CD4-positive, alpha-beta T cell (primary cell): ENCODE measurements at places on chromosomes 1 and 21.

DNA sequence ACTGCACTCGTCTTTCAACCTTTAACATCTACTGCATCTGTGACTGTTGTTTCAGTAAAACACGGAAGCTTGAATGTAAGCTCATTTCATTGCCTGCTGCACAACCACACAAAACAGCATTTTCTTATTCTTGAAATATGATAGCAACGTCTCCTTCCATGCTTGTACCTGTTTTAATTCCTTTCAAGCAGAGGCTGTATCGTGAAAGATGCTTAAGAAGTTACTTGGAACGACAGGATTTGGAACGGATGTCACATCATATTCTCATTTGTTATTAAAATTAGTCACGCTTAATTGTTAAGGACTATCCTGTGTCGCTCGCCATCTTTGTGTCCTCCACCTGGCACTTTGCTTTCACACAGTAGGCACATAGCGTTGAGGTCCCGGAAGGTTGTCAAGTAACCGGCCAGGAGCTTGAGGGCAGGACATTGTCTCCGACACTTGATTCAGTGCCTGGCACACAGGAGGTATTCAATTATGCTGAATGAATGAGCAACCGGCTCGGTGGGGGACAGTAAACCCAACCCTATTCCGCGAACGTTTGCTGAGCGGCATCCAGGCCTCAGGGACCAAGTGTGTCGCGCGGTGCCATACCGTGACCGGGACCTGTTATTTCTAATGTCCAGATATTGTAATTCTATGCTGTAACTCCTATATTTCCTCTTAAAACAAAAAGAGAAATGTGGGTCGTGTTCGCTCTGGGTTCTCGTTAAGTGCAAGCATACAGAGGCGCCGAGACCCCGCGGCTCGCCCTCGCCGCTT is 499 bp upstream of the SH3GLB1 start:
- DNase-seq: no peak

DNA sequence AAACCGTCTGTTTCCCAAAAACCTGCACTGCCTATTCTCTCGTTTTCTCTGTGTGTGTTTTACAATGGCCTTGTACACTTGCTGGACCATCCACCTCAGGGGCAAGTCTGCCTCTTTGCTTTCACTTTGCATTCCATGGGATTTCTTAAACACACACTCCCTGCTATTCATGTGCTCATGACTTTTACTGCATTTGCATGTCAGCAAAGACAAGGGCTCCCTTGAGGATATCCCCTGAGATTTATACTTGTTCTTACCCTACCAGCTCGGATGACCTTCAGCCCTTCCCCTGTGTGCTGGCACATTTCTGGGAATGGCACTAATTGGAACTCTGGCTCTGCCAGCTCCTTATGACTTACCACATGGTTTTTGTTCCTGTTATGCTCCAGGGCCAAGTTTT is 386.9 kb downstream of the AMY1C start:
- DNase-seq: no peak

- DNase-seq: no peak
Measured at GRCh38 chr1:86207323-86207722, 50.8 kb upstream of the COL24A1 start.

GRCh38 chr21:23876925-23877558 is 1730.2 kb downstream of the MRPL39 start:
- no peak for DNase-seq

DNA sequence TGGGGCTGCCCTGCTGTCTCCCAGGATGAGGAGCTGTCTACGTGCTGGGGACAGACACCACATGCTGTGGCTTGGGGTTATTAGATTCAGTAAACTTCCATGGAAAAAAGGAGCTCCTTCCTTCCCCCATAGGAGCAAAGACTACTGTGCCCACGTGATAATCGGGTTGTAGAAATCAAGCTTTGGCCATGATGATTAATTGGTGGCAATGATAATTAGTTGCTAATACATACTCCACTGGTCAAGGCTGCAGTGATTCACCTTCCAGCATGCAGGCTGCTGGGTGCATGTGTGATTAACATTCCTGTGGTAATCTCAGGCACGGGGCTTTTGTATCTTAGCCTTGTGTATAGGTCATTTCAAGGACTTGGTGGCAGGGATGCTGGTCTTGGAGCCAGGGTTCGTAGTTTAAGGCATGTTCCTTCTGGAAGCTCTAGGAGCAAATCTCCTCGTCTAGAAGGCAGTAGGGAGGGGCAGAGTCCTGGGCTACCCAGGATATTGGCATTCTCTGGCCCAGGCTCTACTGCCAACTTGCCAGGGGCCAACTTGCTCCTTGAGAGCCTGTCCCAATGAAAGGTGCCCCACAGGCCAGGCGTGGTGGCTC is 41.4 kb downstream of the TMCO4 start:
- DNase-seq: no peak

DNA sequence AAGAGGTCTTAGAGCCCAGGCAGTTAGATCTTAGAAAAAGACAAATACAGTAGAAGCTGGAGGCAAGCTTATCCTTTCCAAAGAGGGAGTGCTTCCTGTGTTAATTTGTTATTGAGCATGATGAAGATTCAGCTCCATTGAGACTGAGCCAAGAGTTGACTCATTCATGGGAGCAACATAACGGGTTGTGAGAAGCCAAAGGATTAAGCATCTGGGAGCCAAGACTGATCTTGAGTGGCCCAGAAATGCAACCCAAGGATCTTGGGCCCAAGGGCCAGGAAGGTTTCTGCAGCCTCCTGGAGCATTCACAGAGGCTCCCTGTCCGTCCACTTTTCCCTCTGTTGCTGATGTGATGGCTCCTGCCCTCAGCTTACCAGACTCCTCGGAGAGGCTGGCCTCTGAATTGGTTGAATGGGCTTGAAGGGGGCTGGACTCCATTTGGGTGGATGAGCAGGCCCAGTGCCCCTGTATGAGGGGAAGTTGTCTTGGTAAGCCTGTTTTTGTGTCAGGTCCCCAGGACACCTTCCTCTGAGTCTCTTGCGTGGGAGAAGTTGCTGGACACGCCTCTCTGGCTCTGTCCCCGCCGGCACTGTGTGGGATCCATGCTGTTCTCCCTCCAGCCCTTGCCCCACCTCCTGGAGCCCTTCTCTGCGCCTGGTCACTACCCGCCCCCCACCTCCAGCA is 42.4 kb downstream of the PDE9A start:
- DNase-seq: no peak

GRCh38 chr1:23809751-23810171 is 9.2 kb upstream of the GALE start:
- DNase-seq: peak; percentile 75

DNA sequence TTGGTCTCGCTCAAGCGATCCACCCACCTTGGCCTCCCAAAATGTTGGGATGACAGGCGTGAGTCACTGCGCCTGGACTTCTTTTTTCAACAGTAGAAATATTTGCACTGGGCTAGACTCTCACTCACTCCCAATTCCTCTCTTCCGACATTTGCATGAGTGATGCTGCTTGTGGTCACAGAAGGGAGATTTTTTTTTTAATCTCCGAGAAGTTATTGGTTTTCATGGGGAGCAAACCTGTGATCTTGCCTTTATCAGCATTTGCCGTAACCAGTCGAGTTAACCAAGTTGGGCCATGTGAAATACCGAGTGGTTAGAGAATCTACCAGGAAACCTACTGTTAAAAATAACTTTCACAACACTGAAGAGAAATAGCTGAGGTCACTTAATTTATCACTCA is 21.1 kb downstream of the ERG start:
- DNase-seq: no peak

DNA sequence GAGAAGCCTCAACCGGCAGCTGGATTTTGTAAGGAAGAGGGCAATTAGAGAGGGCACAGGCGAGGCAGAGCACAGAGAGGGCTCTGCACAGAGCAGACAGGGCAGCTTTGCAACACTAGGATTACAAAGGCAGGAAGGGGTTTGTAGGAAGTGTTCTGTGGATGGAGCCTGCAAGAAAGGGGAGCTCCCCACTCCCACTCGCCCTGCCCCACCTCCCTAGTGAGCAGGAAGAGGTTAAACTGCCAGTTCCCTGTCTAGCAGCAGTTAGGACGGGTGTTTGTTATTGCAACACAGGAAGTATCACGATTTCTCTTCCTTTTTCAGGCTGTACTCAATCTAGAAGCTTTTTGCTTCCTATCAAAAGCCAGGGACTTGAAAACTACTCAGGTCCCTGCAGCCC is 63.3 kb upstream of the LRRC8D start:
- DNase-seq: peak; percentile 33

- no peak for DNase-seq
Measured at GRCh38 chr1:25054526-25055323, 124.6 kb upstream of the RUNX3 start.

DNA sequence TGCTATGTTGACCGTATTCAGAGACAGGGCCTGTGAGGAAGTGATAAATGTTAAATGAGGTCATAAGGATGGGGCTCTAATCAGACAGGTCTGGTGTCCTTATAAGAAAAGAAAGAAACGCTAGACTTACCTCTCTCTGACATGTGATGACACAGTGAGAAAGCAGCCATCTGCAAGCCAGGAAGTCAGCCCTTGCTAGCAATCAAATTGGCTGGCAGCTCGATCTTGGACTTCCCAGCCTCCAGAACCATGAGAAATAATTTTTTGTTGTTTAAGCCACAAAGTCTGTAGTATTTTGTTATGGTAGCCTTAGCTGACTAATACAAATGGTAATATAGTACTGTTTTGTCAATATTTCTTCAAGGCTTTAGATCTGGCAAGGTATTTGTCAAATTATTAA is 25.1 kb upstream of the AGL start:
- DNase-seq: no peak

GRCh38 chr21:40610345-40610744 is 236.6 kb downstream of the DSCAM start:
- no peak for DNase-seq

DNA sequence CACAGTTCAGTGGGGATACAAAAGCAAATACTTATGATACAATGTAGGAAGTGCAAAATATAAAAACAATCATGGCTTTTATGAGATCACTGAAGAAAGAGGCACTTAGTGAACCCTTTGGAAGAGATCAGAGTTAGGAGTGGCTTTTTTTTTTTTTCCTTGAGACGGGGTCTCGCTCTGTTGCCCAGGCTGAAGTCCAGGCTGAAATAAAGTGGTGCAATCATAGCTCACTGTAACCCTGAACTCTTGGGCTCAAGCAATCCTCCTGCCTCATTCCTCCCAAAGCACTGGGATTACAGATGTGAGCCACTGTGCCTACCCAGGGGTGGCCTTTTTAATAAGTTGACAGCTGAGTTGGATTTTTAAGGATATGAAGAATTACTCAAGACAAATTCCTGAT is 17.3 kb upstream of the RASAL2 start:
- DNase-seq: no peak

GRCh38 chr1:167621780-167622313 is 8.2 kb upstream of the RCSD1 start:
- no peak for DNase-seq

- DNase-seq: no peak
Measured at GRCh38 chr1:38207906-38208305, 161.3 kb upstream of the POU3F1 start.

DNA sequence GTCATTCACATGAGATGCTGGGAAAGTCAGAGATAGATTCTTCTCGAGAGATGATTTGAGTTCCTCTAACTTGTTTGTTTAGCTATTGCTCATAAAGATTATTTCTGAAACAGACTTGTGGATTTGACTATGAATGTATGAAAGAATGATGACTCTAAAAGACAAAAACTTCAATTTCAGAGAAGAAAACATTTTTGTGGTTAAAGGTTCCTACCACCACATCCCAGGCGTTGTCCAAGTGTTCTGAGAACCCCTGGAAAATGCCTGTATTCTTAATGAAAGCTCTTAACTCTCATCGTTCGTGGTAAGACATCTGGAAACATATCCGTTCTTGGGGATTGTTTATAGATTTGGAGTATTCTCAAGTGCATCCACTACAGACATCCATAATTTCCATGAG is 228.7 kb downstream of the BARHL2 start:
- no peak for DNase-seq

DNA sequence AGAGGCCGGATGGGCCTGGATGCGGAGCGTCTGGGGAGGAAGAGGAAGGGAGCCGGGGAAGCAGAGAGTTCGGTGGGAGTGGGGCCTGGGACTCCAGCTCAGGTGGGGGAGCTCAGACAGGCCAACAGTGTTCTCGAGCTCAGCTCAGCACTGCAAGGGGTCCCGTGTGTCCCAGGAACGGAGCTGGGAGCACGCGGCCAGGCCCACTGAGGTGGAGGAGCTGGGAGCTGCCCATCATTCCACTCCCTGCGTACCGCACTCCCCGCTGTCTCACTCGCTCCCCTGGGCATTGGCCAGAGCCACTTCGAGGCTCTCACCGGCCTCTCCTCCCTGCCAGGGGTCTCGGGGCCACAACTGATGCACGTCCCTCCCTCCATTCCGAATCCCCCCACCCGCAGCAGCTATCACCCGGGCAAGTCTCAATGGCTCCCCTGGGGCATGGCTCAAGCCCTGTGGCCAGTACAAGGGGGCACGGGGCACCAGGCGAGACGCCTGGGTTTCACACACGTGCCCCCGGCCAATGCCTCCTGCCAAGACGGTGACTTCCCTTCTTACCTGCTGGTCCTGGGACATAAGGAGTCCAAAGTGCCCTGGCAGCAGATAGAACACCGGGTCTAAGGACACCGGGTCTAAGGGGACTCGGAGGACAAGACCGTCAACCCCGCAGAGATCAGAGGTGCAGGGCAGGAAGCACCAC is 30.3 kb upstream of the COL6A2 start:
- DNase-seq: no peak

GRCh38 chr1:204228896-204229295 is 15.1 kb upstream of the GOLT1A start:
- no peak for DNase-seq

DNA sequence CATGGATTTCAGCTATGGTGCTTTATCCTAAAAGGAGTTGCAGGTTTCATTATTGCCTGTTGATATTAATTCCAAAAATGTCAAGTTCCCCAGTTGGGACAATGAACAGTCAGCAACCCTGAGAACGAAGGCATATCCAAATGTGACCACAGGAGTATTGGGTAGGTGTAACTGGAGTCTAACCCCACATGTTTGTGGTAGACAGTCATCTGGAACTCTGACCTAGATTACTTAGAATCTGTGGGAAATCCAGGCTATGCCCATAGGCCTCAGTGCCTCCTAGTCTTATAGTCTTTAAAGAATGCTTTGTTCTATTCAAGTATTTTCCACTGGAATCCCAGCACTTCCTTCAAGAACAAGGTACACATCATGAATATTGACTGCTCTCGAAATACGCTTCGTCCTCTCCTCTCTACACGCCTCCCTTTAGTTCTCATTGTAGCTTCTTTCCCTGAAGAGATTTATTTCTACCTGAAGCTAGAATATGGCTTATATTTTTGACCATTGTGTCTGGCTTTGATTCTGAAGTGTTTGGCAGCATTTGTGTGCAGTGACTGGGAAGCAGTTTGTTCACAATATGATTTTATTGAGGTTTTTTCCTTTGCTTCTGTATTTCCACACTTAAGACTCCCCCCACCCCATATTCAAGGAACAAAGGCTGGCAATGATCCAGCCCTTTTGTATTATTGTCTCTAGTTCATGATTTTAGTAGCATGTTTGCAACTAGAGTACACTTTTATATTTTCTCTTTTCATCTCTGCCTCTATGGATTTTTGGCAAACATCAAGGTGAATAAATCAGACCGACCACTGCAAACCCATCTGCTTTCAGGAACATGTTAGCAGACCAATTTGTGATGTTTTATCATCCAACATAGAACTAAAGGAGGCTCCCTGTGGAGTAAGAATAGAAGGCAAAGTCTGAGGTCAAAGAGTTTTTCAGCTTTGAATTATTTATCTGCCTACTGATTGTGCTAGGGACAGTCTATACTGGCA is 178.6 kb downstream of the GPR52 start:
- no peak for DNase-seq
